ENCODE measurements at places on chromosomes 3 and 15. TPM values are rescaled to one million over a fixed set of nuclear protein-coding genes. Genes with fewer than 3 reads are reported as not detected.

The NOX5 gene
- total RNA-seq = not detected

DNA sequence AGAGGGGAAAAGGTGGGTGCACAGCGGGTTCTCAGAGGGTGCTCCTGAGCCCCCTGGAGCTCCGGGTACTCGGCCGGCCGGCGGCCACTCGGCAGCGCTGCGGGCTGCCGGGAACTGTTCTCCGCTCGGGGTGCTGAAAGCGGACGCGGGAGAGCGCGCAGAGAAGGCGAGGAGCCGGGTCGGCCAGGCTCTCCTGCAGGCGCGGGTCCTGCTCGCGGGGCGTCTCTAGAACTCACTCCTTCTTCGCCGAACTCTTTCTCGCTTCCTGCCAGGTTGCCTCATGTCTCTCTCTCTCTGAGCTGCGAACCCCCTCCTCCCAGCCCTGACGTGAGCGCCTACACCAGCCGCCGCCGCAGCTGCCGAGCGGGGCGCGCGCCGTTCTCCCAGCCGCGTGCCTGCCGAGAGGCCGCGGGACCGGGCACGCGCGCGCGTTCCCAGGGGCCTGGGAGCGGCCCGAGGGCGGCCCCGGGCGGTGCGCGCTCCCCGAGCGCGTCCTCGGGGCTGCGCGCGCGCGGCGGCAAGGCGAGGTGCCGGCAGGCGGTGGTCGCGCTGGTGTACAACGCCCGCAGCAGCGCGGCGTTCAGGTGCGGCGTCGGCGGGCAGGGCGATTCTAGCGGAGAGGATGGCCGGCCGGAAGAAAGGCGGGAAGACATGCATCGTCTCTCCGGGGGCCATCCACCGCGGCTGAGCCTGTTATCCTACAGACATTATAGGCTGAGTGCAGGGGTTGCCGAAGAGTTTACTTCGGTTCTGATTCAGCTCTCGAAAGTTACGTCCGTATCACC is at the start of gene PEX5L:
TSS of gene PEX5L (minus strand) at position 267 of the 785 bp plus-strand sequence. CDS start 338 bp downstream, outside the sequence.
- no peak for DNase-seq

The FETUB gene
- not detected for total RNA-seq

GRCh38 chr3:82568776-82569338 is 807.4 kb upstream of the GBE1 start:
- DNase-seq = no peak

The LMAN1L gene
- 7.9 TPM for total RNA-seq

GRCh38 chr3:188827103-188827502 is 344.7 kb upstream of the TPRG1 start:
- DNase-seq = no peak

GRCh38 chr3:146092230-146092629 is 68.8 kb downstream of the PLOD2 start:
- DNase-seq = no peak

GRCh38 chr3:170296703-170297102 is 60.8 kb upstream of the SKIL start:
- DNase-seq = no peak

GRCh38 chr15:65365229-65365628 is 12.6 kb downstream of the IGDCC3 start:
- DNase-seq = peak; percentile 31

- no peak for DNase-seq
Observed at GRCh38 chr3:196093317-196094111, 11.6 kb upstream of the TFRC start.

- no peak for DNase-seq
Observed at GRCh38 chr15:31024330-31024729, 32.9 kb upstream of the MTMR10 start.

DNA sequence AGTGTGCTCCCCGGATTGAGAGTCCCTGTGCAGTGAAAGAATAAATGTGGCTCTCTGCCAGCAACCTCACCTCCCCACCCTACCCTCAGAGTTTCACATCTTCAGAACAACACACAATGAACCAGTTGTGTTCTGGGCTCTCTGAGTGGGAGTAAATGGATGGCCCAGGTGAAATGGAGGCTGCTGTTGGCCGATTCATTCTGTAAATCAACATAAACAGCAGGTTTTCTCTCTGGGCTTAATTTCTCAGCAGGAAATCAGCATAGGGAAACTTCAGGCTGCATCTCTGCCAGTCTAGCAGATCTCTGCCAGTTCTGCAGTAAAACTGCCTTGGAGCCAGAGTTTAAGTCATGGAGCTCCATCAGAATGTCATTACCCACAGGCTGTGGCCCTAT is 54.6 kb upstream of the FURIN start:
- DNase-seq = no peak

- no peak for DNase-seq
Observed at GRCh38 chr3:50627407-50628051, 10.6 kb downstream of the MAPKAPK3 start.

DNA sequence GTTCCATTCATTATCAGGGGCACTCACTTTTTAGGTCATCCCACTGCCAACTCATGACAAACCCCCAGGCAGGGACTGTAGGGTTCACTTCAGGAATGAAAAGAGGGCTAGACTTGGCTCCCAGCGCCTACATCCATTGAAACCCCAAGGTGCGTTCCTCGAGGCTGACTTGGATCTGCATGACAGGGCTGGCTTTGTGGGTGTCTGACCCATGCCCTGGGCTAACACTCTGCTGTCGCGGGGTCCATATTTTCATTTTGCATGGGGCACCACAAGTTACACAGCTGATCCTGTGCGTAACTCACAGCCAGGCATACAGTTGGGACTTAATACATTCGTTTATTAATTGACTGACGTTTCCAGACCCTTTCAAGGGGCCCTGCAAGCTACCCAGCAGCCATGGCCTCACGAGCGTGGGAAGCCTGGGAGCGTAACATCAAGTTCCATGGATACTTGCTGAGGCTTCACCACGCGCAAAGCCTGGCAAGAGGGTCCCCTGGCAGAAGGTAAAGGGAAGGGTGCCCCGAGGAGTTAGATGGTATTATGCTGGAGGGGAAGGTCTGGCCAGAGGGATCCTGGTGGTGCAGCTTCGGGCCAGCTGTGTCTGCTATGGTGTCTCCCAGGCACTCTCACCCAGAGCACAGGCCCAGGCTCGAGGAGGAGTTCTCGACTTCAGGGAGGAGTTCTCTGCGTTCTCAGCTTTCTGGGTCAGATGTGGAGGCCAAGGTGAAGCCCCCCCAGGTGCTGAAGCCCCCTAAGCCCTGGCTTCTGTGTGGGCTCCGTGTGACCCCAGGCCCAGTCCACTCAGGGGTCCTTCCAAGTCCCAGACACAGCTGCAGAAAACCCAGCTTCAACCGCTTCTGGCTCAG is 85.4 kb downstream of the ADAMTS17 start:
- DNase-seq = peak; percentile 58

The PLA2G4E gene
- total RNA-seq = 0.08 TPM

The CCR2 gene
- total RNA-seq = 1.3 TPM

DNA sequence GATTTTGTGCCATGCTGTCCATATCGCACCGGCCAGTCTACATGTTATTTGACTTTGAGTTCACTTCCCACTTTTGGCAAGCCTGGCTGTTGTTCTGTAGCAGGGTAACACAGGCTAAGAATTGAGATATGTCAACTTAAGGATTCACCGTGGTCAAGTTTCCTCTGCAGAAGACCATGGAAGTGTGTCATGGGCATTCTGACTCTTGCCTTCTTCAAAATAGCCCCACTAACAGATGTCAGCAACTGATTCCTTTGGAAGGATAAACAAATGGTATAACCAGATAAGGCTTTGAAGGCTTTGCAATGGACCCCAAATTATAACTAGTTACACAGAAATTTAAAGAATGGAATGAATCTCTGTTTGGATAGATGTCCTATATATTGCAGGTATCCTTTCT is 20.1 kb upstream of the CD47 start:
- no peak for DNase-seq

GRCh38 chr3:146326875-146327543 is 76.1 kb upstream of the PLSCR4 start:
- DNase-seq = no peak

- no peak for DNase-seq
Observed at GRCh38 chr3:174322789-174323188, 536.3 kb upstream of the NAALADL2 start.

DNA sequence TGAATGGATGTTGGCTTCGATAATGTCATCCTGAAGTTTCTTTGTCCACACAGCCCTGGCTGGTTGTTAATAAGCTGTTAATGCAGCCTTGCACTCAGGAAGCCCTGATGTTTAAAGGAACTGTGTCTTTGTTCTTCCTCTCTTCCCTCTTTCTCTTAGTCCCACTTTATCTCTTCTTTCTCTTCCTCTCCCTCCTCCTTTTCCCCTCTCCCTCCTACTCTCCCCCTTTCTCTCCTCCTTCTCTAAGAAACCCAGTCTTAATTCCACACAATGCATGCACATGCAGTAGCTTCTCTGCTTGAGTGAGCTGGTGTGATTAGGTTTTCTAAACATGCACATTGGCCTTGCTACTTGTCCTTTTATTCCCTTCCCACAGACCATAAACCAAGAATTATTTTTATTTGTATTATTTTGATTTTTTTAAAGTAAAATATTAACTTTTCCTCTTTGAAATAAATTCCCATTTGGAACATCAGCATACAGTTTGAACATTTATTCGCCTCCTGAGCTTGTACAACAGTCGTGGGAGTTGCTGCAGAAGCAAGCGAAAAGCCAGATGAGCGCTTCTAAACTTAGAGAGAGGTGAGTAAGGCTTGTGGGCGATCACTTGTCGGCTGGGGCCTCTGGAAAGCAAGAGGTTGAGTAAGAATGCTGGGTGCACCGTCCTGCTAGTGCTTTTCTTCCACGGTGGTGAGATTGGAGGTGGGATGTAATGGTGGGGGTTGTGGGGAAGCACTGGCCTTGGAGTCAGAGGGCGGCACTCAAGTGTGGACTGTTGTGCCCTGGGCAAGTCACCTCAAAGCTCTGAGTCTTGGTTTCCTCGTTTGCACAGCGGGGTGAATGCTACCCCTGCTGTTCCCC is 7.2 kb downstream of the GHRL start:
- no peak for DNase-seq

DNA sequence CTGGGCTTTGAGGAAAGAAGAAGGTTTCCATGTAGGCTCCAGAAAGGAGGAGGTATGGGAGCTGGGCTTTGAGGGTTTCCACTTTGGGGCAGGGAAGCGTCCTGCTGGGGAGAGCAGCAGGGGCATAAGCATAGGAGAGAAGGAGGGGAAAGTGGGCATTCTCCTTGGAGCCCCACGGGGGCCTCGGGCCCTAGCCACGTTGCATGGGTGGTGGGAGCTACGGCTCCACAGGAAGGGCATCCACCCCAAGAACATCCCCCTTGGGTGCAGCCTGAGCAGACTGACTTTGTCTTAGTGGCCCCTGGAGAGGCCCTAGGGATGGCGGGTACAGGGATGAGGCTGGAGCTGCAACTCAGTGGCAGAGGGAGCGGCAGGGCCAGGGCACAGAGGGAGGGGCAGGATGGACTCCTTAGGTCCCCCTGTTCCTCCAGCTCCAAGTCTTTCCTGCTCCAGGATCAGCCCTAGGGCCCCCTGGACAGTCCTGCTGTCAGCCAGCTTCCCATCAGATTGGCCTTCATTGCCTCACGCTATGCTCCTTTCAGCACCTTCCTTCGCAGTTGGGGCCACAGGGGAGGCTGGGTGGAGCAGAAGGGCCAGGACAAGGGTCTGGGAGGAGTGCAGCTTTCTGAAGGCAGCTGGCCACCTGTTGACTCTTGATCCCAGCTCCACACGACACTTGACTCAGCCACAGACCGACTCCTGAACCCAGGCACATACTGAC is 22.9 kb downstream of the PRR20G start:
- peak; percentile 58 for DNase-seq

DNA sequence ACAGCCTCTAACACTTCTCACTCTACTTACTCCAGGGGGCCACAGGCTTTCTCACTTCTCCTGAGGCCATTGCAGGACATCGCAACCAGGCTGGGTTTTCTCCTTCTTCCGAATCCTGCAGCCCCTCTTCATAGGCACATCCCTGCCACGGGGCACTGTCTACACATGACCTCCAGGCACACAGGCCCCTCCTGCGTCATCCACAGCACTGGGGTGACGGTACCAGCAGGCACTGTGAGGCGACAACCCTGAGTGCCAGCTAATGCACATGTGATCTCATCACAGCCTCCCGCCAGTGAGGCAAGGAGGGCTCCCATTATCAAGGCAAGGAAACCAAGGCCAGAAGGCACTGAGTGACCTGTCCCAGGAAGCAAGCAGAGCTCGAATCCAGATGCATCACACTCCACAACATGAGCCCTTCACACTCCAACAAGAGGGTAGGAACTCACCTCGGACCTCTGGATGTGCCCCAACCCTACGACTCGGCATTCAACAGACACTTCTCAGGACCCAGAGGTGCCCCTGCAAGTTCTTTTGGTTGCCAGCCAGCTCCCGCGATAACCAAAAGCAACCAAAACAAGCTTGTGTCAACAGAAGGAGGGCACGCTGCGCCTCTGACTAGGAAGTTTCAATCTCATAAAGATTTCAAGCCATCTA is 16.7 kb downstream of the FAM174B start:
- peak; percentile 55 for DNase-seq

- no peak for DNase-seq
Observed at GRCh38 chr15:90024406-90024805, 23.3 kb downstream of the ZNF710 start.

DNA sequence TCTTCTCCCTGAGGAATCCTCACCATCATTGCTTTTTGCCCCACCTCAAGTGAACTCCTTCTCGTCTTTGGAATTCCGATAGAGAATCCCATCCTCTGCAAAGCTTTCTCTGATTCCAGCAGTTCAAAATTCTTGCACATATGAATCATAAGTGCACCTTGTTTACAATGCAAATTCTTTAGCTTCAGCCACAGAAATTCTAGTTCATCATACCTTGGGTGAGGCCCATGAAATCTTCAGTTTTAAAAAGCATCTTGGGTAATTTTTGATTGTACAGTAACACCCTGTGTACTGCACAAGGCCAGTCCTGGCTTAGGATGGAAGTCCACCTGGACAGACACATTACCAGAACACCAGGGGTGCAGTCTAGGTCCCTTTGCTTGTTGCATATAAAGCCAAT is 30.8 kb downstream of the MDFIC2 start:
- DNase-seq = no peak

GRCh38 chr3:157520485-157521150 is 17.4 kb upstream of the VEPH1 start:
- DNase-seq = no peak

- no peak for DNase-seq
Observed at GRCh38 chr3:55742832-55743136, 255.7 kb upstream of the WNT5A start.

- DNase-seq = no peak
Observed at GRCh38 chr3:159992589-159992988, 4.0 kb downstream of the IL12A start.

The NPAP1 gene
- total RNA-seq = not detected

- peak; percentile 31 for DNase-seq
Observed at GRCh38 chr3:183497313-183497712, 58.2 kb downstream of the KLHL6 start.

DNA sequence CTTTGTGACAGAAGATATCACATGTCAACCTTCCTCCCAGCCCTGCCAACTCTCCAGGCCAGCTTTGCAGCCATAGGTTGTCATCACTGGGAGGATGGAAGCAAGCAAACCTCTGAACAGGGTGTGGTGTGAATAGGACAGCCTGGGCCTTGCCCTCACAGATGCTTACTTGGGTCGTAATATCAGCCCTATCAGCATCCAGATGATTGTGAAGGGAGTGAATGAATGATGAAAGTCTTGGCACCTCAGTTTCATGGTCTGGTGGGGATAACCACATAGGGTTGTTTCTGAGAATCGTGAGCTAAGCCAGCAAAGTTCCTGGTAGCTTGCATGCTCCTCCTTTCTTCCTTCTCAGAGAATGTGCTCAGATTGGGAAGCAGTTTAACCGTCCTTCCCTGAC is 55.1 kb upstream of the POLR2M start:
- no peak for DNase-seq
